DMS79 treated with DMSO at 0.1 percent for 48 hours (cell line): ENCODE measurements at places on chromosomes 7 and 10.

GRCh38 chr7:4800926-4801838 is 25.8 kb downstream of the AP5Z1 start:
- DNase-seq = no peak

- no peak for DNase-seq
Measured at GRCh38 chr7:92044940-92045339, 89.3 kb downstream of the CYP51A1 start.

- DNase-seq = no peak
Measured at GRCh38 chr7:47516386-47516785, 65.5 kb downstream of the TNS3 start.

GRCh38 chr7:72445075-72445474 is 32.9 kb upstream of the CALN1 start:
- no peak for DNase-seq

- DNase-seq = peak; percentile 4
Measured at GRCh38 chr10:109981650-109982049, 26.1 kb upstream of the ADD3 start.

GRCh38 chr10:86086418-86086817 is 280.2 kb downstream of the GRID1 start:
- DNase-seq = no peak
